ENCODE measurements at places on chromosomes 2 and 18.
A peak's percentile ranks its signal among the peaks of the same experiment; 100 is the strongest.

GRCh38 chr18:46073474-46074331 is 1.6 kb upstream of the PSTPIP2 start:
- no peak for DNase-seq

- DNase-seq: no peak
Measured at GRCh38 chr2:202885190-202885589, 13.6 kb upstream of the ICA1L start.

- DNase-seq: no peak
Measured at GRCh38 chr2:196725882-196726281, 73.6 kb downstream of the GTF3C3 start.

- DNase-seq: peak; percentile 83
Measured at GRCh38 chr2:221480163-221480562, 91.9 kb downstream of the EPHA4 start.

- no peak for DNase-seq
Measured at GRCh38 chr18:5429681-5430080, 114.1 kb downstream of the EPB41L3 start.

- DNase-seq: peak; percentile 61
Measured at GRCh38 chr2:199988151-199988550, 32.8 kb downstream of the MAIP1 start.

- DNase-seq: no peak
Measured at GRCh38 chr2:73896362-73897239, 3.8 kb downstream of the ACTG2 start.

- no peak for DNase-seq
Measured at GRCh38 chr18:46055838-46056230, 16.2 kb downstream of the PSTPIP2 start.

- no peak for DNase-seq
Measured at GRCh38 chr2:232890896-232891601, 21.0 kb downstream of the SNORC start.

DNA sequence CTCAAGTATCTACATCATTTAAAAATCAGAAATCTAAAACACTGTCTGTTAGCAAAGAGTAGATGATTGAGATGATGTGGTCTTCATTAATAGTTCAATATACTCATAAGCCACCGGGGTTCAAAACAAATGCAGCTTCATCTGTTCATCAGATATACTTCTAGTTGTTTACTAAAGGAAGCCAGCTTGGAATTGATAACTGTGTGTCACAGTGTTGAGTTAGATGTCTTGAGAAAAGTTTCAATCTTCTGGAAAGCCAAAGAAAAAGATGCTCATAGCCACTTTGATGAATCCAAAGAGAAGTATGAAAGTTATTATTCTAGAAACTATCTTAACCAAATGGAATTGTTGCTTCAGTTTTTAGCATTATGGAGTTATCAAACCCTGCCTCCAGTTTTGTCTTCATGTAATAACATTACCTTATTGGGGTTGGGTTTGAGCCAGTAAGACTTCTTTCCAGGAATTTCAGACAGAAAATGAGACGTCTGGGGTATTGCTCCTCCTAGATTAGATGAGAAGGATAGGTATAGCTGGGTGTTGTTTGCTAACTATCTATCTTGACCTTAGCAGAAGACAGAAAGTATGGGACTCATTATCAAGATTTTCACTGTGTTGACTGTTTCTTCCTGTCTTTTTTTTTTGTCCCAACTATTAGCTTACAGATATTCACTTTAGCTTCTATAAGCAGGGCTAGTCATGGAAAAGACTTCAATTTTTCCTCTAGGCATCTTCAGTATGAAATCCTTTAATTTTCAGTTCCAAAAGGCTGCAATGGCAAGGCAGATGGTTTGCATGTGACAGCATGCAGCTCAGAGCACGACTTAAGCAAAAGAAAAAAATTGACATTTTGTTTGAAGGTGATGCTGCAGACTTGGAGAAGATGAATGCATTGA is 66.5 kb downstream of the LNPK start:
- no peak for DNase-seq

DNA sequence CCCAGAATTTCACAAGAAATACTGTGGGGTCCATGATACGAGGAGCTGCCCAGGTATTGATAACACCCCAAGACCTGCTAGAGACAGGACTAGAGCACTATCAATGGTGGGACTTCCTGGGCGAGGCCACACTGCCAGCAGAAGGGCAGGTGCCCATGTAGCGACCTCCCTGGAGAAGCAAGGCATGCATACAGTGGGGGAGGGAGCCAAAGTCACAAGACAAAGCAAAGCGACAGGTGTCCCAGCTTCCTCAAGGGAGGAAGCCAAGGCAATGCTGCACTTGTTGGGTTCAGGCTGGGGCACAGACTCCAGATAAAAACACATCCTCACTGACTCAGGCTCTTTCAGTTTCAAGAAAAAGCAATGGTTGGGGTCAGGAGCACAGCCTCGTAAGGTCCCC is 7.5 kb downstream of the CD207 start:
- no peak for DNase-seq

GRCh38 chr2:46000660-46001059 is 296.5 kb upstream of the EPAS1 start:
- DNase-seq: no peak

DNA sequence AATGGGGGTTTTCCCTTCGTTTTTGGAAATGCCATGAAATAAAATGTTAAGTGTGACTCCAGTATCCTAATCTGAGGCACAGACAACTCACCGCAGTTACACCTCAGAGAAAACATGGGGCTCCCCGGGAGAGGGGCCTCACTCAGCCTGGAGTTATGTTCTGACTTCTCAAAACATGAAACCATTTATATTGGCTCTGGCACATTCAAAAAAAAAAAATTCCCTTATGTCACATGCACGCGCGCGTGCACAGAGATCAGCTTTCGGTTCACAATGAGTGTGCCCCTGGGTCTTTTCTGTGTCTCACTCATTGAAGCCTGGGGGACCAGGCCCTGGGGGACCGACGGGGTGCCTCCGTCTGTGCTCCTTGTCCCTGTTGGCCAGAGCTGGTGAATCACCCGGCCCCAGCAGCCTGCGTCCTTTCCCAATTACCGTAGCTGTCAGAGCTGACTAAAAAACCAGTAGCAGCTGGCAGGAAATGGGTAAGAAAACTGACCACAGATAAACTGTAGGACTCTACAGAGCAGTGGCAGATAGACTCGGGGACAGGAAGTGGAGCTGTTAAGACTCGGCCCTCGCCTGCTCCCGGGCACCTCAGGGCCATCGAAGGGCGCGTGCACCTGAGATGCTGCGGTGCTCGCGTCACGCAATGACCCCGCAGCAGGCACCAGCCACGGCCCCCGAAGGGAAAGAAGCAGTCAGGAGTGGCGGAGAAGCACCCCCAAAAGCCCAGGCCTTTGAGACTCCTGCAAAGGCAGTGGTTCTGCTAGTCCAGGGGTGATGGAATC is 138.3 kb upstream of the ID2 start:
- DNase-seq: no peak

DNA sequence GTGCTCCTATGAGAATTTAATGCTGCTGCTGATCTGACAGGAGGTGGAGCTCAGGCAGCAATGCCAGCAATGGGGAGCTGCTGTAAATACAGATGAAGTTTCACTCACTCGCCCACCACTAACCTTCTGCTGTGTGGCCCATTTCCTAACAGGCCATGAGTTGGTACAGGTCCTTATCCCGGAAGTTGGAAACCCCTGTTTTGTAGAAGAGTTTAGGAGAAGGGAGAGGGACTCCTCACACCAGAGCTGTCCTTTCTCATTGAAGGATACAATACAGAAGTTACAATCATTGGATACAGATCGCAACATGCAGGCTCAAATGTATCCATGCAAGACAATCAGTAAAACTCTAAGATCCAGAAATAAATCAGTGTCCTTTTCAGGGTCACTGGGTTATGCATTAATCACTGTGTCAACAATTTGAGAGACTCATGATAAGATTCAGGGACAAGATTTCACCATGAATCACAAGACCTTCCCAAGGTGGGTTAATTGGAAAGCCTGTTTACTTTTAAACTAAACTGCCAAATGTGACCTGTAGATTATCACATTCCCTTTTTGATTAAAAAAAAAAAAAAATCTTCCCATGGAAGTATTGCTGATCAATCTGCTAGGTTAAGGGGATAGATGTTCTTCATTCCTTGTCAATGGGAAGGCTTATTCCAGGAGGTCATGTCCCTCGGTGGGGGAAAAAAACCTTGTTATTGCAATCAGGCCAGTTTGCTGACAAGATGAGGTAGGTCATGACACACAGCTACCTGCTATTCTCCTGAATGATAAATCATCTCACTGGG is 97.2 kb downstream of the SP100 start:
- DNase-seq: no peak

- peak; percentile 41 for DNase-seq
Measured at GRCh38 chr2:199955339-199956061, at the start of the genes MAIP1 and TYW5. Gene MAIP1 (plus strand): TSS chr2:199955582. CDS start chr2:199955799, 217 bp downstream. Gene TYW5 (minus strand): TSS chr2:199955491. CDS start chr2:199955470, 21 bp downstream.

- no peak for DNase-seq
Measured at GRCh38 chr2:85741833-85742455, 11.8 kb upstream of the ATOH8 start.

- DNase-seq: no peak
Measured at GRCh38 chr2:210477496-210477895, 937 bp upstream of the LANCL1 start.

GRCh38 chr2:199922856-199923255 is 11.8 kb downstream of the C2orf69 start:
- no peak for DNase-seq

- no peak for DNase-seq
Measured at GRCh38 chr2:124163840-124164239, 138.8 kb downstream of the CNTNAP5 start.

DNA sequence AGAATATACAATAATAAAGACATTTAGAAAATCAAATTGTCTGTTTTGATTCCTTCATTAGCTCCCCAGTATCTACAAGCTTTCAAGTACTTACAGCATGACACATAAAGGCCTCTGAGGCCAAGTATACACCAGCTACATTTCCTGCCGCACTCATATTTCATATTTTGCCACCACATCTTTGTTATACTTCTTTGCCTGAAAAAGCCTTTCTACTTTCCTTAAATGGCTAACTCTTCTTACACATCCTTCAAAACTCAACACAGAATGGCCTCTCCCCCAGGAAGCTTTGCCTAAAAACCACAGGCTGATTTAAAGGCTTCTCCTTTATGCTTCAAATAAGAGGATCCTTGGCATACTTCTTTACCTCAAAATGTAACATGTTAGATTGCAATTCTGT is 4.5 kb downstream of the STK17B start:
- no peak for DNase-seq

All from forelimb muscle (tissue), 1 donor.